Cardiac fibroblast (primary cell): ENCODE measurements at places on chromosomes 2 and 18.

DNA sequence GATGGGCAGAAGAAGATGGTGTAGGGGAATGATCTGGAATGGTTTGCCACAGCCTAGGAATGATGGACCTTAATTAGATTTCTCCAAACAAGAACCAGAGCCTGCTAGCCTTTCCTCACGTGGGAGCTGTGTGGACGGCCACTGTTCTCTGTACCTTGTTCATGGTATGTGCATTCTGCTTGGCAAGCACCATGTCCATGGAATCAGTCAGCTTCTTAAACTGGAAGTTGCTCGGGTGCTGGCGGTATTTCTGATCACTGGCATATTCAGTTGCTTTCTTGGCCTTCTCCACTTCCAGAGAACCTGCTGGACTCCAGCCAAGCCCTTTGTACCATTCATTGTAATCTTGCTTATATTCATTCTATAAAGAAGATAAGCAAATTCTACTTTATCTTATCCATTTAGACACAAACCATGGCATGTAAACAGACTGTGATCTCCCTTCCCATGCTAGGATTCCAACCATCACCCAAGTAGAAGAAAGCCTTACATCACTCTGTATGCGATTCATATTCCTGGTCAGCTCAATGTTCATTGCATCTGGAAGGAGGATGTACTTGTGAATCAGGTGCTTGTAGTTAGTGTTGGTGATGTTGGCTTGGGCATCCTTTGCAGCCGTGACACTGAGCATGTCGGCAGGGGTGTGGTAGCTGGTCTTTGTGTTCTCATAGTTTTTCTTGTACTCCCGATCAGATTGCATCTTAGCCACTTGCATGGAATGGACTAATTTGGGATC lies 78.4 kb downstream of the NEB start:
- DNase-seq: no peak

GRCh38 chr18:10543277-10543676 lies 17.4 kb downstream of the NAPG start:
- no peak for DNase-seq

GRCh38 chr18:5073026-5073944 lies 123.8 kb downstream of the AKAIN1 start:
- DNase-seq: peak; percentile 21

GRCh38 chr2:176653479-176654443 lies 384.5 kb downstream of the MTX2 start:
- DNase-seq: peak; percentile 69
